ENCODE measurements at places on chromosomes 7 and 10.

GRCh38 chr10:77504196-77504872, 133.3 kb downstream of the KCNMA1 start:
- DNase-seq = no peak

DNA sequence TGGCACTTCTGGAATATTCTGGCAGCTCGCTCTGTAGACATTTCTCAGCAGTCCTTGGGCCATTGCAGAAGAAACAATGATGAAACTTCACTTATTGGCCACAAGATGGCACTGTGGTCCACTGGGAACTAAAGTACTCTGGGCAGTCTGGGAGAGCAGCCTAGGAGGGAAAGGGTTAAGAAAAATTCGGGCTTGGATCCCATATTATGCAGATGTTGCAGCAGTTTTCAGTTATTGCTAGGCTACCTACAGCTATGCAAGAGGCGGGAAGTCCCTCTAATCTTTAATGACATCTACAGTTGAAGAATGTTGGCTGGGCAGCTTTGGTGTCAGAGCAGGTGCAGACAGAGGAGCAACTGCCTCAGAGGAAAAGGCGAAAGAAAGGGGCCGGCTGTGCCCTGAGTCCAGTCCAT, 201.7 kb upstream of the PRSS58 start:
- DNase-seq = peak; percentile 69

- no peak for DNase-seq
Measured at GRCh38 chr7:133572843-133573242, 320.0 kb downstream of the EXOC4 start.

DNA sequence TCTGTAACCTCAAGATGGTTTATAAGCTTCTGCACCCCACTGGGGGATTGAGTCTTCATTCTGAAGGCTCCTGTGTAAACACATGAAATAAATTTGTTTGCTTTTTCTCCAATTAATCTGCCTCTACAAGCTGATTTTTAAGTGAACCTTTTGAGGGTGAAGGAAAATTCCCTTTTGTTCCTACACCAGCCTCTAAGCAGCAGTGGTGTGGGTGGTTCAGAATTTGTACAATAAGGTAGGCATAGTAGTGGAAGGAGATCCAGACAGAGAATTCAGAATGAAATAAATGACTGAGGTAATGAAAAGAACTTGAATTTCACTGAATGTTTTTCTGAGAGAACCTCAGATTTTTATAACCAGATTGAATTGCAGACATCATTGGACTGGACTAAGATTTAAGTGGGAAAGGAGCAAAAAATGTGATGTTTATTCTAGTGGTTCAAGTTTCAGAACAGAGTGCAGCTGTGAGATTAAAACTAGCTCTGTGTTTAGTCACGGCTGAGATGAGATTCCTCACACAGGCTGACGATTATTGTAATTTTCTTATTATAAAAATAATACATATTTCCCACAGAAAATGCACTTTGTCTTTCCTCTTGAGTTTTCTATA, 1162.2 kb downstream of the TYW1 start:
- DNase-seq = no peak

GRCh38 chr7:130371046-130371445, 9.2 kb upstream of the CPA1 start:
- DNase-seq = no peak
